ENCODE measurements at places on chromosomes 1 and 21.

DNA sequence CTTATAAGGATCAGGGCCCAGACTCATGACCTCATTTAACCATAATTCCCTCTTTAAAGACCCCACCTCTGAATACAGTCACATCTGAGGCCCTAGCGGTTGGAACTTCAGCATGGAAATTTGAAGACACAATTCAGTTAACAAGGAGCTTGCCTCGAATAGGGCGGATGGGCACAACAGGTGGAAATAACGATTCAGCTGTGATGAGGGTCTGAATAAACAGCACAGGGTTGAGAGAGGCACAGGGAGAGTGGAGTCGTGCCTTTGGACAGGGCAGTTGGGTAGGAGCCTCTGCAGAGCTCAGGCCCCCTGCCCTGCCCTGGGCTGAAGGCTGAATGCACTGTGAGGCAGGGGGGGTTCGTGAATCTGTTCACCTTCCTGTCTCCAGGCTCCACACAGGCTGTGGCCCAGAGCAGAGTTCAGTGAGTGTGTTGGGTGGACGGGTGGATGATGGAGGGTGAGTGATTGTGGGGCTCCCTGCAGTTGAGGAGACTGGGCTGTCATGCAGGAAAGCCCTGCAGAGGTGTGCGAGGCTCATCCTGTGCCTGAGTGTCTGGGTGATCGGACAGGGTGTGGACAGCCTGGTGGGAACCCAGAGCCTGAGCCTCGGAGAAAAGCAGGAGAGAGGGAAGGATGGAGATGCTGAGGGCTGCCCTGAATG, 243.1 kb downstream of the FOXD2 start:
- DNase-seq: no peak

DNA sequence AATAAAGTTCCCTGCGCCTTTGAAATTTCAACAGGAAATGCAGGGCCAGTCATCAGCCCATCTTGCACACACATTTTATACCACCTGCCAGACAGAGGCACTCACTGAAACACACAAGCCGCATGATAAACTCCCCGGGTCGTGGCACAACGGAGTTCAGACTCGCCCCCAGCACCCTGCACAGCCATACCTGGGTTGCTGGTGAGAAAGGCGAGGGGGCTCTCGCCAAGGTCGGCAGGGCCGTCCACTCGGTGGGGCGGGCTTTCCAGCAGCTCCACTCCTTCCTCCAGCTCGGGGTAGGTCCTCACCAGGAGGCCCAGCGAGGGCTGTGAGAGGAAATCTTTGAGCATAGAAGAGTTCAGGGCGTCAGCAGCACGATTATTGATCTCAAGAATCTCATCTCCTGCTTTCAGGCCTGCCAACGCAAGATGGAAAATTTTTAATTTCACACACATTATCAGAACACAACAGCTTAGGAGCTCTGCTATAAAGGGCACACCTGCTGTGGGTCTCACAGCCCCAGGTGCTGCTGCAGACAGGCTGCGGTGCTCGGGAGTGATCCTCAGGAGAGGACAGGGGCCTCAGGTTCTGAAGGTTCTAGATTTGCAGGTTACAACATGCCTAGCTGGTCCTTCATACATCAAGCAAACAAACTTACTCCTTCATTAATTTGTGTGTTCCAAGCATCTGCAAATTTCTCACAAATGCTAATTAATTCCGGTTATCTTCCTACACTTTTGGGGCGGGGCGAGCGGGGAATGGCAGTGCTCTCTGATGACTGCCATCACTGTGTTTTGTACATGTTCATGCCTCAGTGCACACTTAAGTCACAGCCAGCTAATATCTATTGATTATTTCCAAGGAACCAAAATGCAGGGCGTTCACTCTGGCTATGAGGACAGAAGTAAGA, 144.2 kb upstream of the KRTAP19-8 start:
- DNase-seq: peak; percentile 56

DNA sequence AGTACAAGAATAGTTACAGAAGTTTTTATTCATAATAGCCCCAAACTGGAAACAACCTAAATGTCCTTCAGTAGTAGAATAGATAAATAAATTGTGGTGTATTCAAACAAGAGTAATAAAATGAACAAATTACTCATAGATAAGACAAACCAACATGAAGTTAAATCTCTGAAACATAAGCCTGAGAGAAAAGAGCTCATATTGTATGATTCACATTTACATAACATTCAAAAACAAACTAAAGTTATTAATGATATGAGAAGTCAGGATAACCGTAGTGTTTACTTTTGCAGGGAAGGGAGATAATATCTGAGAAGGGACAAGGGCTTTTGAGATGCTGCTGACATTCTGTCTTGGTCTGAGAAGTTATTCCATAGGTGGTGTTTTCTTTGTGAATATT, 13.5 kb downstream of the STPG1 start:
- no peak for DNase-seq

DNA sequence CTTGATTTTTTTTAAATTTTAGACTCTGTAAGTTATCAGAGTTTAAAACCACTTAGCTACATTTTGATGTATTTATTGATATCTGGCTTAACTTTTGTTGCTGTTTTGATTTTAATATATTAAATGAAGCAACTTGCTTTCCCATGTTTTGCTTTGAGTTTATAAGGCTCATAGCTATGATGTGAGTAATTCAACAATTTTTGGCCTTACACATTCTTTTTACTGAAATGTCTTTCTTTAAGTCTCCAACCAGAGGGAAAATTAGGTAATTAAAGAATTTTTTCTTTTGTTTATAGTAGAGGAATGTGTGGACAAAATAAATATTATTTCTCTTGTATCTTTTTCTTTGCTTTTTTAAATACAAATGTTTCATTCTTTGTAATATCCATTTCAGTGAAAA, 258.3 kb upstream of the ADAMTS5 start:
- no peak for DNase-seq

DNA sequence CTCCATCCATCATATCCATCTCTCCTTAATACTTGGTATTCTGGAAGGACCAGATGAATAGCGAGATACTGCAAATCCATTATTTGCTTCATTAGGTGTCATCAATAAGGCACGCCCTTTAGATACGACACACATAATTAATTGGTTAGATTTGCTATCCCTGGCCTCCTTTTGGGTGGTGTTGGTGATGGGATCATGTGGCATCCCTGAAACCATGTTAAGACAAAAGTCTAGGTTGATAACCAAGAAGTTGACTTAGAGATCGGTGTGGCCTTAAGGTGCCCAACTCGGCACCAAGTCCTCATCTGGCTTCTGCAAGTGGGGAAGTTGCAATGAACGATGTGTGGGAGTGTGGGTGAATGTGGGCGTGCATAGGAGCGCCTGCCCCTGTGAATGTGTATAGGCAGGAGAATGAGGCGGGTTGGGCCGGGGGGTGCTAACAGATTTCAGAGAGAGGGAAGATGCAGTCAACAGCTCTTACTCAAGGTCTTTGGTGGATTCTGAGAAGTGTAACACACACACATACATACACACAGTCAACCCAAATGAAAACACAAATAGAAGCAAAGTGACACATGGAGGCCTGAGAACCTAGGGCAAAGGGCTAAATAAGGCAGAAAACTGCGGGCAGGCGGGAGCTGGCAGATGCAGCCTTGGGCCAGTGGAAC, 415.7 kb upstream of the ESRRG start:
- DNase-seq: no peak

DNA sequence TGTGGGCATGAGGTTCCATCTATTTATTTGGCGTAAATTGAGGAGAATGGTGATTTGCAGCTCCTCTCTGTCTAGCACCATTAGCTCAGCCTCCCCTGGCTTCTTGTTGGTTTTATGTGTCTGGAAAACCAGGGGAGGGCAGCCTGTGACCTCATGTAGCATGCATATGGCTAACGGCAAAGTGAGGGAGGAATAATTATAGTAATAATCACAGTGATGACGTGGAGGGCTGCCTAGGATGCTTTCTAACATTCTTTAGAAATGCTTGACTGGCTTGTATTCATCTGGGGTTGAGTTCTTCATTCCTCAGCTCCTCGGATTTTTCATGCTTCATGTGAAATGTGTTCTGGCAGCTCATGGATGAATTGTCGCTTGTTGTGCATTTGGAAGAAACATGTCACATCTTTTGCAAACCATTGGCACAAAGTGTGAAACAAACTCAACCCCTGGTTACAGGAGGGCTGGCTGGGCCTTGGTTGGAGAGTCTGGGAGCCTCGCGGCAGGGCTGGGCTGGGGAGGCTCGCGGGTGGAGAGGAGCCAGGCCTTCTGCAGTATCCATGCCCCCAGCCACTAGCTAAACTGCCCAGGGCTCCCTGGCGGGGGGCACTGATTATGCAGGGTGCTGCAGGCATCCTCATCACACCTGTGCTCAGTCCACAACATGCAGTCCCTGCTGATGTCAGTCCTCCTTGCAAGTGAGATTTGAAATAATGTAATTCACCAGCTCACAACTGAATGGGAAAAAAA, 149.6 kb downstream of the DISC1 start:
- DNase-seq: no peak

- no peak for DNase-seq
Observed at GRCh38 chr1:183543619-183544204, 46.5 kb downstream of the NCF2 start.

All from CD4-positive, alpha-beta T cell (primary cell).